ENCODE measurements at places on chromosomes 5 and 9.
A peak's percentile ranks its signal among the peaks of the same experiment; 100 is the strongest.

- no peak for DNase-seq
Observed at GRCh38 chr5:84131372-84131771, 253.3 kb downstream of the EDIL3 start.

- no peak for DNase-seq
Observed at GRCh38 chr5:6780802-6781391, 67.7 kb downstream of the TENT4A start.

GRCh38 chr5:10157085-10157669, 92.5 kb downstream of the ATPSCKMT start:
- DNase-seq, result no peak

DNA sequence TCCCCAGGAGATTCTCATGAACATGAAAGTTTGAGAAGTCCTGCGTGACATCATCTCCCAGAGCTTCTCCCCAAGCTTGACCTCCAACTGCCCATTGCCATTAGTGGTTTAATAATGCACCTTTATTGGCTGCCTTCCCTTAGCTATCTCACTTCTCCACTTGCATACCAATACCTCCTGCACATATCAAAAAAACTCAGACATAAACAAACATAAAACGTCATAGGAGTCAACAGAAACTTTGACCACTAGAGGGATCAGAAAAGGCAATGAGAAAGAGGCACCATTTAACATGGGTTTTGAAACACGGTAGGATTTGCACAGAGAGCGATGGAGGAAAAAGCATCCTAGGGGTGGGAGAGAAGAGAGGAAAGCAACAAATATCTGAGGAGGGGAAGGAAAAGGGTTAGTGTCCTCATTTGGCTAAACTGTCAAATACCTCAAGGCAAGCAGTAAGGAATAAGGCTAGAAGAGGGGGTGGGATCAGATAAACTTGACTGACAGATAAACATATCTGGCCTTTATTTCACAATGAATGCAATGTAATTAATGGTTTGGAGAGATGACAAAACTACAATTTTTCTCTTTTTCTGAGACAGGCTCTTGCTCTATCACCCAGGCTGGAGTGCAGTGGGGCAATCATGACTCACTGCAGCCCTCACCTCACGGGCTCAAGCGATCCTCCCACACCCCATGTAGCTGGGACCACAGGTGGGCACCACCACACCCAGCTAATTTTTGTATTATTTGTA, 27.0 kb downstream of the GNAQ start:
- DNase-seq, result peak; percentile 24

- DNase-seq, result no peak
Observed at GRCh38 chr9:79193001-79193400, 378.8 kb upstream of the TLE4 start.

DNA sequence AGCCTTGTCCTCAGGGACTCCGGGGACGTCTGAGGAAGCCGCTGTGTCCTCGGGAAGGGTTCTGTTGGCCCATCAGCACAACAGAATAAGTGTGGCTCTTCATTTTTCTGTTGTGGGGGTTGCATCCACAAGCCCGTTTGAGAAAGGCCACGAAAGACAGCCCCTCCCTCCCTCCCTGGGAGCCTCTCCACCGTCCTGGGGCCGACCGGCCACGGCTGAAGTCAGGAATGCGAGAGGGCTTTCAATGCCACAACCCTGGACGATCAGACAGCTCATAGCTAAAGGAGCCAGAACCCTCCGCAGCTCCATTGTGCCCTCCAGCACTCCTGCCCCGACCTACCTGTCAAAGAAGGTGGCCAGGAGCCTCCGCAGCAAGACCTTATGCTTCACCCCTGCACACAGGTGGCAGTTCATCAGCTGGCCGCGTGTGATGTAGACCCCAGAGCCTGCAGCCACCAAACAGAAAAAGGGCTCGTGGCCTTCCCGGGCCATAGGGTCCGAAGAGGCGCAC, 52.4 kb upstream of the UBAC1 start:
- no peak for DNase-seq

GRCh38 chr5:142242272-142242671, 82.5 kb downstream of the SPRY4 start:
- no peak for DNase-seq

GRCh38 chr9:121725008-121725775, 73.8 kb downstream of the DAB2IP start:
- no peak for DNase-seq

DNA sequence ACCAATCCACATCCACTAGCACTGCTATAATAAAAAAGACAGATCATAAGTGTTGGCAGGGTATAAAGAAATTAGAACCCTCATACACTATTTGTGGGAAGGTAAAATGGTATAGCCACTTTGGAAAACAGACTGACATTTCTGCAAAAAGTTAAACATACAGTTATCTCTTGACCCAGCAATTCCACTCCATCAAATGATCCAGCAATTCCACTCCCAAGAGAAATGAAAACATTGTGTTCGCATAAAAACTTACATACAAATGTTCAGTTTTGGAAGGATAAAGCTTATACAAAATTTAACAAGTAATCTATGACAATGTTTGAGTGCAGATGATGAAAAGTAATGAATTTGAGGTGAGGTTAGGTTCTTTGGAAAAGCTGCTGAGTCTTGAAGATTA, 2.1 kb downstream of the KIF27 start:
- no peak for DNase-seq

GRCh38 chr5:40204144-40204543, 475.6 kb upstream of the PTGER4 start:
- DNase-seq, result no peak

- no peak for DNase-seq
Observed at GRCh38 chr9:95171001-95171400, 146.5 kb downstream of the FANCC start.

DNA sequence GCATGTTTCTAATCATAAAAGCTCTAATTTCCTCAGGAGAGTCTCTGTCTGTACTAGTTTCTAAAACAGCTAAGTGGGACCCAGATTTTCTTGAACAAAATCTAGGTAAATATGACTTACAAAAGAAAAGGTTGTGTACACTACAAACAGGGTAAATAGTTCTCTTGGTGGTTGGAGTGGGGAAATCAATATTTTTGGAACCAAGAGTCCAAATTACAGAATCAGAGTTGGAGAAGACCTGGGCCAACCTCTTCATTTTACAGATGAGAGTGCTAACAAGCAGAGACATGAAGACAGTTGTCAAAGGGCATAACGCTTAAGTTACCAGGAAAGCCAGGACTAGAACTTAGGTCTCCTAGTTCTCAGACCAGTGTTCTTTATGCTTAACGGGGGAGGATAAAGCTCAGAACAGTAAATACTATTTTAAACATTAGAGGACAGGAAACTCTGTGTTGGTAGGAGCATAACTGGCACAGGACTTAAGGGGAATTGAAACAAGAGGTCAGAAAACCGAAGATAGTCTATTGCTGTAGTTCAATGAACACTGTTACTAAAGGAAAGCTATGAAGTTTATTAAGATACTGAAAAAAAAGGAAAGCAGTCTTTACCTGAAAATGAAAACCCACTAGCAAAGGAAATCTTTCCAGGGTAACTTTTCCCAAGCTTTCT, 9.3 kb upstream of the GOLGA1 start:
- no peak for DNase-seq

- no peak for DNase-seq
Observed at GRCh38 chr9:132637801-132638200, 32.0 kb downstream of the DDX31 start.

DNA sequence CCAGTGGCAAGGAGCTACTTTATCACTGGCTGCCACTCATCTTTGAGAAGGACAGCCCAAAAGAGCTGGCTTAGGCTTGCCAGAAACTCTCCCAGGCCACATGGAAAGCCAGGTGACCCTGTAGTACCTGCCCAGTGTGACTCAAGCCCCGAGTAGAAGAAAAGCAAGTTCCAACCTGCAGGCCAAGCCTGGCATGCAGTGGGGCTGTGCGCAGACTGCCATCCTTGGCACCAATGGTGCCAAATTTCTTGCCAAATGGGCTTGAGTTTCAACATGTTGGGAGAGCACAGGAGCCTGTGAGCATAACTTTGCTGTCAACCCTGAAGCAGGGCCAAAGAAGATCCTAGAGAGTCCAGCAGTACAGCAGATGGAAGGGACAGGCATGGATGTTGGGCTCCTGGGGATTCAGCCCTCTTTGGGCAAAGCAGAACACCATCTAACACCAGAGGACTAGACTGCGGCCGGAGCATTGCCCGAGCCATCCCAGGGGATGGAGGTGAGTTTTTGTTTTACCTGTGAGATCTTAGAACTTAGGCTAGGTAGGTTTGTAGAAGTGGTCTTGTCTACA, 27.3 kb upstream of the SHB start:
- no peak for DNase-seq

DNA sequence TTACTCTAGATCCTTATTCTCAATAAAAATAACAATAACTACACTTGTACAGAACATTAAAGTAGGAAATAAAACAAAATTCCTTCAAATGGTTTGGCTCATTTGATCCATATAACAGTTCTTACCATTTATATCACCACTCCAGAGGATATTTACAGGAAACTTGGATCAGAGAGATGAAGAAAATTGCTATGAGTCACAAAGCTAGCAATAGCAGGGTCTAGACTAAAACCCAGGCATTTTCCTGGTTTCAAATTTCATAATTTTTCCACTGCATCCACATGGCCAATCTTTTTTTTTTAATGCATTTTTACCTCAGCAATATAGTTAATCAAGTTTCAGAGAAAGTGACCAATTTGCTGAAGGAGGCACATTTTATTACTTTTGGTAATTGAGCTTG, 299.2 kb downstream of the ELAVL2 start:
- DNase-seq, result no peak

DNA sequence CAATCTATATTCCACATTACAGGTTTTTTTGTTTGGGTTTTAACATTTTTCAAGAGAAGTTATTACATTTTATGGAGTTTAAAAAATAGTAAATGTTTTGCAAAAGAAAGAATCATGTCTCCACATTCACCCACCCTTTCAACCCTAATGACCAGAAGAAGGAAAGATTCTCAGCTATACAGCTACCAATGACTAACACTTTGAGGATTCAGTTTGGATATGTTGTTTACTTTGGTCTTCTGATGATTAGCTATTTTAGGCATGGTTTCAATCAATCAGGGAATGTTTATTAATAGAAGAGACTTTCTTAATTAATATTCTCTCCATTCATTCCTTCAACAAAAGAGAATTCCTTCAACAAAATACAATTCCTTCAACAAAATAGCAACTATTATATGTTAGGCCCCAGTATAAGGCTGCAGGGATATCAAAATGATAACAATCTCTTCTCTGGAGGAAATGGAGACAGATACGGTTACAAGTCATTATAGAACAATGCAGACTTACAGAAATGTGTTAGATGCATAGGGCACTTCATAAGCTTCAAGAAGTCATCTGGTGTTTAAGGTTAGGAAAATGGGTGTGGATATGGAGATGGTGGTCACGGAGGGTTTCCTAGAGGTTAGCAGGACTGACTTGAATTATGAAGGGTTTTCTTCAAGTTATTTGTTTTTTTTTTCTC, 9.3 kb upstream of the NR3C1 start:
- DNase-seq, result no peak

DNA sequence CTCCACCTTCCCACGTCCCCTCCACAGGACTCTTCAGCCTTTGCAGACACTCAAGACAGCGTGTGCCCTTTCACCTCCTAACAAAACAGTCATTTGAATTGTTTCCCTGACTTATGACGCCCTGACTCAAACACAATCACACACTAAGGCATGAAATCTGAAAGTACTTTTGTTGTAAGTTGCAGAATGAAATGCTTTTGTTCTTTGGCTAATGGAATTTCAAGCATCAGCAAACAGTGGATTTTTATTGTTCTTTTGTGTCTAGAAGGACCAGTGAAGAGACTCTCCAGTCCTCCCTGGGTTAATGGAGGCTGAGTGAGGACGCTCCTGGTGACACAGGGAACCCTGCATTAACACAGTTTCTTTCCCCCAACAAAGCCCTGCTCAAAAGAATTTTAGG, 380.1 kb downstream of the CTNND2 start:
- no peak for DNase-seq

DNA sequence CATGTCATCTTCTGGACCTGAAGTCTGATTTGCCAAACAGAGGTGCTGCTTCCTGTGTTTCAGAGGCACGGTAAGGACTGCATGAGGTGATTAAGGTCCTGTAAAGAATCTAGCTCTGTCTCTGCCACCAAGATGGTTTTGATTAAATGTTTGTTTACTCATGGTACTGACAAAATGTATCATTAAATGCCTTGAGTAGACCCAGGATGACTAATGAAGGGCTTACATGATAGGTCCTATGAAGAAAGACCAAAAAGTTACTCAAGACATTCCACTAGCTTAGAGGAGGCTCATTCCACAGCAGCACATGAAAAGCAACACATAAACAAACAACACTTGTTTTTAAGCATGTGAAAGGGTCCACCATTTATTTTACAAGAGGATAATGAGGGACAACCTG, 100.9 kb downstream of the BOD1 start:
- no peak for DNase-seq

GRCh38 chr9:114313186-114313585, 9.7 kb upstream of the ORM1 start:
- no peak for DNase-seq

DNA sequence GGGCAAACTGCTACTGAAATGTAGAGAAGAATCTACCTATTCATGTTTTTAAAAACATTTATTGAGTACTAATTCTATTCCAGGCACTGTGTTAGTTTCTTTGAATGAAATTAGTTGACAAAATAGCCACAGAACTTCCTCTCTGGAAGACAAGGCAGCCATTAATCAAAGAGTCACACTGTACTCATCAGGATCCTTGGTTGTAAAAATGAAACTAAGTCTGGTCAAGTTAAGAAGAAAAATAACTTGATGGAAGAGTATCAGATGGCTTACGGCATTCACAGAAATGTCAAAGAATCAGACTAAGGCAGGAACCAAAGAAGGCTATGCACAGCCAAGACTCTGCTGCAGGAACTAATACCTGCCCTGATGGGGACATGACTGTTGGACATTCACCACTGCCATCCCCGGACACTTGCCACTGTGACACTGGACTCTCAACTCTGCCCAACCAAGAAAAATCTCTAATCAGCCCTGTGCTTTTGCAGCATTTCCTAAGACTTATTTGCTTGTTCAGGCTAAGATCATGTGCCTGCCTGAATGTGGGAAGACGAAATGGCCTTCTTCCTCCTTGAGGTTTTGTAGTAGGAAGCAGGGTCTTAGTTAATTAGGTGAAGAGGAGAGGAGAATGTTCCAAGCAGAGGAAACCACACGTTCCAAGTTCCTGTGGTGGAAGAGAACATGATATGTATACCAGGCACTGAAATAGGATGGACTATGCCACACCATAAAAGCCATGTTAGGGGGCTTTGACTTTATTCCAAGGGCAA, 23.3 kb upstream of the NDUFB6 start:
- DNase-seq, result no peak

DNA sequence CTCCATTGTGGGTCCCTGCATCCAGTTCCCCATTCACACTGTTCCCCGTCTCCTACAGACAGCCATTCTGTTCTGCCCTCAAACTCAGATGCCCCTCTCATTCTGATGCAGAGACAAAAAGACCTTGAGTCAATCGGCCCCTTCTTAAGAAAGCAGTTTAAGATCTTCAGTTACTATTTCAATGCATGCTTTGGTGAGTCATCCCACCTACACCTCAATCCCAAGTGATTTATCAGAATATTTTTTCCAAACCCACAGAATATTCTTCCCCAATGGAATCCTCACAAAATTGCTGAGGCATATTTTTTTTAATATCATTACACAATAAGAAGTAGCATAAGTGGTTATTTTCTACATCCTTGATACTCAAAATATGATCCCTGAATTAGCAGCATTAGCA, 92.4 kb upstream of the SLC1A1 start:
- DNase-seq, result no peak

- DNase-seq, result no peak
Observed at GRCh38 chr5:52043543-52043942, 660.3 kb downstream of the ISL1 start.

Measured in CD4-positive, alpha-beta T cell treated with Interleukin-1 beta for 1 hour (primary cell).